ENCODE measurements at places on chromosomes 1 and 21.

GRCh38 chr21:25701529-25701928, 33.2 kb downstream of the ATP5PF start:
- no peak for DNase-seq

- DNase-seq: no peak
Observed at GRCh38 chr1:211574705-211575104, 4.3 kb downstream of the SLC30A1 start.

GRCh38 chr1:203388683-203389082, 37.8 kb upstream of the FMOD start:
- no peak for DNase-seq

GRCh38 chr1:79255421-79255820, 248.9 kb upstream of the ADGRL4 start:
- DNase-seq: no peak

DNA sequence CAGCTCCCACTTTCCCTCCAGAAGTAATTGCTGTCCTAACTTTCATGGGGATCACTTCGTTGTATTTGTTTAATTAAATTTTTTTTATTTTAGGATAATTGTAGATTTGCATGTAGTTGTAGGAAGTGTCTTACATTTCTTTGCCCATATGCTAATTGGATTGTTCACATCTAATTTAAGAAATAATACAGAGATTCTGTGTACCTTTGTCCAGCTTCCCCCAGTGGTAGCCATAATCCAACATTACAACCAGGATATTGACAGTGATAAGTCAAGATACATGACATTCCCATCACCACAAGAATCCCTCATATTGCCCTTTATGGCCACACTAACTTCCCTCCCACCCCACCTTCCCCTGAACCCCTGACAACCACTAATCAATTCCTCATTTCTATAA, 136.6 kb downstream of the PRDM2 start:
- no peak for DNase-seq

- no peak for DNase-seq
Observed at GRCh38 chr1:247430434-247430833, 14.5 kb downstream of the NLRP3 start.

DNA sequence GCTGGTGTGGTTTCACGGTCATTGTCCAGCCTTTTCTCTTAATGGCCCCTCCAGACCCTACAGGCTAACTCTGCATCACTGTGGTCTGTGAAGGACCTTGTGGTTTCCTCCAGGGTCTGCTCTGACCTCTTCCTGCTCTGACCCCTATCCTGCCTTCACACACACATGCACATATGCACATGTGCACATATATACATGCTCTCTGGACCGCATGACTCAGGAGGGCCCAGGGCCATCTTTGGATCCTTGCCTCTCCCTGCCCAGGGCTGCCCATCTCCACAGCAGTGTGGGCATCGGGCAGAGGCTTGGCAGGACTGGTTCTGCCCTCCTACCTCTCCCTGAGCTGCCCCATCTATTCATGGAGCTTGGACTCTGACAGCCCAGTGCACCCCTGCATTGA, 510.9 kb downstream of the PTPRU start:
- DNase-seq: no peak

GRCh38 chr1:234861761-234862160, 251.8 kb upstream of the IRF2BP2 start:
- DNase-seq: no peak

- no peak for DNase-seq
Observed at GRCh38 chr1:147053269-147053668, 115.1 kb downstream of the NBPF12 start.

DNA sequence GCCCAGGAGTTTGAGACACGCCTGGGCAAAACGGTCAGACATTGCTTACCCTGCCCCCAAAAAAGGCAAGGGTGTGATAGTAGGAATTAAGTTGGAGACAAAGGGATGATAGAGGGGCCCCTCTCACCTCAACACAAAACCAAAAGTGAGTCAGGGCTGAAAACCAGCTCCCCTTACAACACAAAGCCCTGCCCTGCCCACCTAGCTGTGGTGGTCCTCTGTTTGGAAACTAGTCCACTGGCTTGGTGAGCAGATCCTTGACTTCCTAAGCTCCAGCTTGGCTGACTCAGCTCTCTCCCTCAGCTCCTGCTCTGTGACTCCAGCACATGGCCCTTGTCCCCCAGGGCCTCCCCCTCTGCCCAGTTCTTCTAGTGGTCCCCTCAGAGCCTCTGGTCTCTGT, 603.8 kb downstream of the PTPRC start:
- DNase-seq: no peak

DNA sequence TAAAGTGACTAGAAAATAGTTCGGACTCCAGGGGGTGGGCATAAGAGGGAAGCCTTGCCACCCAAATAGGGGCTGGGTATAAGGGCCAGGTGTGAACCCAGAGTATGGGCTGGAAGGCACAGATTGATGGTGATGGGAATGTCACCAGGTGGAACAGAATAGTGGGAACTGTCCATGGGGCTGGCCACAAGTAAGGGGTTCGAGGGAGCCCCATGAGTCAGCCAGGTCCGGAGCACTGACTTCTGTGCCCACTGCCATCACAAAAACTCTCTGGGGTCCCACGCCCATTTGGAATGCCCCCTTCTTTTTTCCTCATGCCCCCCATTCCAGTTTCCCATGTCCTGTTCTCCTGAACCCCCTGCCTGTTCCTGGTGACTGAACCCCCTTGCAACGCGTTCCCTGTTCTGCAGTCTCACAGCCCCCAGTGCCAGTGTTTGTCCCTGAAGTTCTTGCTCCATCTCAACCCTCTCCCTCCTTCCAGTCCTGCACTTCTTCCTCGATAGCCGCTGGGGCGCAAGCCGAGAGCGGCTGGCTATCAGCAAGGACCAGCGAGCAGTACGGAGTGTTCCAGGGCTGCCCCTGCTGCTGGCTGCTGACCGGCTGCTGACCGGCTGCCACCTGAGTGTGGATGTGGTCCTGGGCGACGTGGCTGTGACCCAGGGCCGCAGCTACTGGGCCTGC, 7.9 kb downstream of the TRIM46 start:
- no peak for DNase-seq

- DNase-seq: peak; percentile 75
Observed at GRCh38 chr1:211928993-211929637, 98.6 kb upstream of the LPGAT1 start.

DNA sequence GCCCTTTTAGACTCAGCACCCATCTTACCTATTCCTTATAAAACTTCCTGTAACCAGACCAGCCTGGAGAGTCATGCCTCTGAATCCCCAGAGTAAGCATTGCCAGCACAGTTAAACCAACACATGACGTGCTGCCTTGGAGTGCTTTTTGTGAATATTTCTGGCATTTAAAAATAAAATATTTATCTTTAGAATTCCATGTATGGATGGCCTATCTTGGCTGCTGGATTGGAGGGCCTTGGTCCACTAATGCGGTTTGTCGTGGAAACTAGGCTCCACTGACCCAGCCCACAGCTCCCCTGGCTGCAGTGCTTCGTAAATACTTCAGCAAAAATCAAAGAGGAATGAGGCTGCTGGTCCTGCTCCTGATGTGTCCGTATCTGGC, 17.5 kb downstream of the MTARC1 start:
- DNase-seq: no peak

- DNase-seq: no peak
Observed at GRCh38 chr1:53553734-53554509, 94.7 kb downstream of the DMRTB1 start.

- no peak for DNase-seq
Observed at GRCh38 chr1:228723921-228724320, 11.4 kb upstream of the RHOU start.

DNA sequence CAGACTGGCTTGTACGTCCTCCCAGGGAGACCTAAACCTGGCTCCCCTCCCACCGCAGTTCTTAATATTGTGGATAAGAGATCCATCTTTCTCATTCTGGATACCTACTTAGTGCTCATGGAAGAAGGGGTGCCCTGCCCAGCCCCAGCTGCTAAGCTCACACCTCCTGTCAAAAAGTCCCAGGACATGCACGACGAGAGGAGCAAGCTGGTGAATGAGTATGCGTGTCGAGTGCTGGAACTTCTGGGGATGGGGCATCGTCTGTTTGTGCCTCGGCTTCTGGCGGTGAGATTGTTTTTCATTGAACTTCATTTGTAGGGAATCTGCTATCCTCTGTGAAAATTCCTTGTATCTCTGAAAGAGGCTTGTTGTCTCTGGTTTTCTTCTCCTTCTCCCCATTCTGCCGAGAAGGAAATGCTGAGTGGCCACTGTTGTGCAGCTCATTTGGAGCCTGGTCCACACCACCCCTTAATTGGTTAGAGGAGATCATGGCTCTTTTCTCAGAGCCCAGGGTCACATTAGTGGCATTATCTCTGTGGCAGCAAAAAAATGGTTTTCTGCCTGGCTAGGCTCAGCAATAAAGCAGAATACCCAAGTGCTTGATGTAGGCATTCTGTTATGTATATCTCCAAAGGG, 199.4 kb upstream of the CACYBP start:
- DNase-seq: no peak

DNA sequence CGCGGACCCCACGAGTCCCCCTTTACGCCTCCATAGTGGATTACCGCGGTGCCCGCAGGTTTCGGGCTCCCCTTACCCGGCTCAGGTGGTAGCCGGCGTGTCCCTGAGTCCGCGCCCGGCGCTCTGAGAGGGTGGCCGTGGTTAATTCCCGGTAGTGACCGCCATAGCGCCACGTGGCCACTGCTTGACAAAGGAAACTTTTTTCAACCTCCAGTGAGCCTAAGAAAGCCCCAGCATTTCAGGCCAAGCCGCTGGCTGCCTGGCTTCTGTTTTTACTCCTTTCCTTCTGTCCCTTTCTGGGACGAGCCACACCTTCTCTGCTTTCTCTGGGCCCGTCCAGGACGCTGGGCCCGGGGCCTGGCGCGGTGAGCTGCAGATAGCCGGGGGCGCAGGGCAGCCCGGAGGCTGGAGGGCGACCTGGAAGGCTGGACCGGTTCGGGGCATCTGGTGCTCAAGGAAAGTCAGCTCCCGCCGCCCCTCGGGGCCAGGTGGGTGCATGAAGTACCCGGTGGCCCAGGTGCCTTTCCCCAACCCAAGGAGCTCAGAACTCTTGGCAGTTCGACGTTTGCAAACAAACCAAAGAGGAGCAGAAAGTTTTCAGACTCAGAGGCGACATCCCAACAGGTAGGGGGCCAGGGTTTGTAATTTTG, 540 bp upstream of the C1orf198 start:
- peak; percentile 78 for DNase-seq

DNA sequence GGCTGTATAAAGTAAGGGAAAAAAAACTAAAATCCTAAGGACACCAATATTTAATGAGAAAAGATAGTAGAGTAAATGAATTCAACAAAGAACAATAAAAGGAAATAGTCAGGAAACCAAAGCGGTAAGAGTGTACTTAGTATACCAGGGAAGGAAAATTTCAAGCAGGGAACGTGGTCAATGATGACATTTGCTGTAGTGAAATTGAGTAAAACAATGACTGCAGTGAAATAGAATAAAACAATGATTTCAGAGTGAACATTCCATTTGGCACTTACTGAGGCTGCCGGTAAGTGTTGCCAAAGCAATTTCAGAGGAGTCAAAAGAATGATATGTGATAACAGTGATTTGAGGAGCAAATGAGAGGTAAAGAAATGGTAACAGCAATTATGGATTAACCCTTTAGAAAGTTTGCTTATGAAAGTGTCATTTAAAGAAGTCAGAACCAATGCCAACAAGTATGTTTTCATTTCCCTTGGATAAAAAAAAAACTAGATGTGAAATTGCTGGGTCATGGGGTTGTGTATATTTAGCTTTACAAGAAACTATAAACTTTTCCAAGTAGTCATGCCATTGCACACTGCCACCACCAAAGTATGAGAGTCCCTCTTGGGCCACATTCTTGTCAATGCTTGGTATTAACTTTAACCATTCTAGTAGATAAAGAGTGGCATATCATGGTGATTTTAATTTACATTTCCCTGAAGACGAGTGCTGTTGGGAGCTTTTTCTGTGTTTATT, 50.5 kb downstream of the VCAM1 start:
- no peak for DNase-seq

- DNase-seq: peak; percentile 33
Observed at GRCh38 chr21:38505654-38506523, 7.6 kb upstream of the ERG start.

- no peak for DNase-seq
Observed at GRCh38 chr21:34941162-34941561, 107.9 kb downstream of the RUNX1 start.

- no peak for DNase-seq
Observed at GRCh38 chr1:61073871-61074270, 8.5 kb upstream of the NFIA start.

DNA sequence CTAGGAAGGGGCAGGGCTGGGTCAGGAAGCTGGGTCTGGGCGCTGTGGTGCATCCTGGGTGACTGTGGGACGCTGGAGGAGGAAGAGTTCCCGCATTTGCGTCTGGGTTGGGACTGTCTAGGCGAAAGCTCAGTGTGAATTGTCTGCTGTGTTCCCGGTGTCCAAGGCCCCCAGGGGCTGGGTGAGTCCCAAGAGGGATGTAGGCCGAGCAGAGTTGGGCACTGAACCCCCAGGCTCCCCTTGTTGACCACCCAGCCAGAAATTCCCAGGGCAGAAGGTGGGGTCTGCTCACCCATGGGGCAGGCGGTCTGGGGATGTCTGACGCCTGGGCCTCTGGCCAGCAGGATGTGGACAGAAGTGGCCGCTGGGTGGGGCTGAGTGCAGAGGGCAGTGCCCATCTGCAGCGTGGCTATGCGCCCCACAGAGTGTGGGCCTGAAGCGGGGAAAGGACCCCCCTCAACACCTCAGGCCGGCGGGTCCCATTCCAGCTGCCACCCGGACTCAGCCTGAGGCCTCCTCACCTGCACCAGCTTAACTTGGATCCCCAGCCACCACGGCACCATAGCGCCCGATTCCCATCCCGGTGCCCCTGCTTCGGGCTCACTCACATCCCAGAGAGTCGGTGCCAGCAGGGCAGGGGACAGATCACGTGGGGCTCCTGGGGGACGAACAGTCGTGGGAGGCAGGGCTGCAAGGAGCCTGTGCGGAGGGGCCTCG, 37.0 kb upstream of the POFUT2 start:
- DNase-seq: no peak

DNA sequence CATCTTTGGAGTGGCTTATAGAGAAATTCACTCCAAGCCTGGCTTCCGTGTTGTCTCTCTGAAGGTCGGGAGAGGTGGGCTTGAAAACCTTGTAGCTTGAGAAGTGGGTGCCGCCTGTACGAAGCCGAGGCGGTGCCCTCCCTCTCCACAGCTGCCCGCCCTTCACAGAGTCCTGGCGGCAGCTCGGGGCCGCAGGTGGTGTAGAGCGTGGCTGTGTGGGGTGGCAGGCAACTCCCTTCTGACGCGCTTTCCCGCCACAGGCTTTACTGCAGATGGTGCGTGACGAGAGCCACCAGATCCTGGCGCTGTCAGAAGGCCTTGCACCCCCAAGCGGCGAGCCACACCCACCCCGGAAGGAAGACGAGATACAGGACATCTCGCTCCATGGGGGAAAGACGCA, 33.1 kb upstream of the DIP2A start:
- no peak for DNase-seq

Measured in Calu3 (cell line).